ENCODE measurements at places on chromosomes 2 and 18.

DNA sequence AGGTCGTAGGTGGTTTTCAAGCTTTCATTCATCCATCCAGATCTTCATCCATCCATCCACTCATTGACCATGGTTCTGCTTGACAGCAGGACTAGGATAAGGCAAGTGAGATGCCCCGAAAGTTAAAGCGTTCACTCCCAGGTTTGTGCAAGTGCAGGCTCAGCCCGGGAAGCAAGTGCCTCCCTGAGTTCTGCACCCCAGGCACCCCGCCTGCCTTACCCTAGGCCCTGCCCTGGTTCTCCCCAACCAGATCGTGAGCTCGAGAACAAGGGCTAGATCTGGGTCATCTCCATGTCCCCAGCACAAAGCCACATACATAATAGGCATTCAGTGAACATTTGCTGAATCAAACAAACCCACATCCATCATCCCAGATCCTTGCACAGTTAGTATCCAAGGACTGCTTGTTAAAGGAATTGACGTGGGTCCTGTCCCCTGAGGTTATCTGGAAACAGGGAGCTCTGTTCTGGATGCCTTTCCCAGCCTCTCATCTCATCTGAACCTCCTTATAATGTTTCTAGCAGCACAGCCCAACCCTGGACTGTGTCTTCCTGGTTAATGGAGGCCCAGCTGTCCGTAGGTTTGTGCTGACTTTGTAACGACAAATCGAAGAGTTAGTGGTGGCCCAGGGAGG is 116.1 kb upstream of the GPC1 start:
- H3K36me3 ChIP-seq: no peaks in the 10 kb centered on the region
- H3K4me3 ChIP-seq: no peak overlapping the region
- no peak for DNase-seq
- peaks cover 8% of the 10 kb centered on the region for H3K27me3 ChIP-seq

DNA sequence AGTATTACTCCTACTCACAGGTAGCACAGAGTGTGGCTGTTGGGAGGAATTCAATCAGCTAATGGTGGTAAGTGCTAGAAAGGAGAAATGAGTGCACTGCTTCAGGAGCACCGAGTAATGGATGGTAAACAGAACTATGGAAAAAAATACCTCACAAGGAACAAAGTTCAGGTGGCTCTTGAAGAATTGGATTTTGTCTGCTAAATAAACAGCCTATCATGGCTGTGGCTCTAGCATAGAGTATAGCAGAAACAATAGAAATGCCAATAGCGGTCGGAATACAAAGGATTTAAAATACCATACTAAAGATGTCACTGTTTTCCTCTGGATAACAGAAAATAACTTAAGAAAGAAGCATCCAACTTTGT is 482.5 kb downstream of the NUP35 start:
- no peaks in the 10 kb centered on the region for H3K36me3 ChIP-seq
- H3K4me3 ChIP-seq: no peak overlapping the region
- H3K27me3 ChIP-seq: no peaks in the 10 kb centered on the region

GRCh38 chr2:112923237-112923966 is 12.4 kb downstream of the IL37 start:
- DNase-seq: no peak
- H3K27me3 ChIP-seq: peaks cover 3% of the 10 kb centered on the region
- H3K4me1 ChIP-seq: no peaks in the 10 kb centered on the region
- no peak overlapping the region for H3K4me3 ChIP-seq

GRCh38 chr2:170216981-170217380 is 39.0 kb downstream of the MYO3B start:
- no peaks in the 10 kb centered on the region for H3K36me3 ChIP-seq
- DNase-seq: no peak
- no peak overlapping the region for H3K27ac ChIP-seq
- no peak overlapping the region for H3K4me3 ChIP-seq

DNA sequence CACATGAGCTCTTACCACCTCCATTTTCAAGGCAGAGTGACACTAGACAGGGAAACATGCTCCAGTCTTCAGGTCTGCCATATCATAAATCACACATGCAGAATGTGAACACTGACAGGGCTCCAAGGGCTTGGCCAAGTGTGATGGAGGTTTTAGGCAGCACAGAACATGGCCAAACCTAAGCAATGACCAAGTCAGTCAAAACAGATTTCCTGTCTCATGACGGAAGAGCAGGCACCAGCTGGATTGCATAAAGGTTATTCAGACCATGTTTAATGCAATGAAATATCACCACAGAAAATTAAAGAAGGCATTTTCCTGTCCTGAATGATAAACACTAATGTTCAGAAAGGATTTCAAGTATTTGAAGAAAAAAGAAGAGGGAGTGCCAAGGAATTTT is 72.5 kb downstream of the SUMO1 start:
- H3K27me3 ChIP-seq: no peaks in the 10 kb centered on the region
- DNase-seq: no peak
- H3K4me1 ChIP-seq: peaks cover 1% of the 10 kb centered on the region
- no peak overlapping the region for H3K4me3 ChIP-seq

Measured in breast epithelium (tissue), 4 donors.